ENCODE measurements at places on chromosomes 13 and 19. TPM values are rescaled to one million over a fixed set of nuclear protein-coding genes. Genes with fewer than 3 reads are reported as not detected.

OR7A5 gene
- total RNA-seq: not detected

LILRB3 gene
- total RNA-seq: not detected

PDX1 gene
- total RNA-seq: 3.7 TPM

PGLYRP2 gene
- total RNA-seq: not detected

GRCh38 chr19:51422053-51422448 is 4.6 kb upstream of the SIGLEC10 start:
- H3K4me1 ChIP-seq: no peaks in the 10 kb centered on the region
- no peaks in the 10 kb centered on the region for H3K27me3 ChIP-seq
- no peak overlapping the region for H3K27ac ChIP-seq
- no peak overlapping the region for H3K4me3 ChIP-seq

- H3K4me3 ChIP-seq: no peak overlapping the region
- no peak for DNase-seq
- H3K27ac ChIP-seq: peak overlapping the region; percentile 94
- peaks cover 21% of the 10 kb centered on the region for H3K4me1 ChIP-seq
These were observed 3.3 kb downstream of the ZNF444 start for GRCh38 chr19:56144376-56144775.

DNA sequence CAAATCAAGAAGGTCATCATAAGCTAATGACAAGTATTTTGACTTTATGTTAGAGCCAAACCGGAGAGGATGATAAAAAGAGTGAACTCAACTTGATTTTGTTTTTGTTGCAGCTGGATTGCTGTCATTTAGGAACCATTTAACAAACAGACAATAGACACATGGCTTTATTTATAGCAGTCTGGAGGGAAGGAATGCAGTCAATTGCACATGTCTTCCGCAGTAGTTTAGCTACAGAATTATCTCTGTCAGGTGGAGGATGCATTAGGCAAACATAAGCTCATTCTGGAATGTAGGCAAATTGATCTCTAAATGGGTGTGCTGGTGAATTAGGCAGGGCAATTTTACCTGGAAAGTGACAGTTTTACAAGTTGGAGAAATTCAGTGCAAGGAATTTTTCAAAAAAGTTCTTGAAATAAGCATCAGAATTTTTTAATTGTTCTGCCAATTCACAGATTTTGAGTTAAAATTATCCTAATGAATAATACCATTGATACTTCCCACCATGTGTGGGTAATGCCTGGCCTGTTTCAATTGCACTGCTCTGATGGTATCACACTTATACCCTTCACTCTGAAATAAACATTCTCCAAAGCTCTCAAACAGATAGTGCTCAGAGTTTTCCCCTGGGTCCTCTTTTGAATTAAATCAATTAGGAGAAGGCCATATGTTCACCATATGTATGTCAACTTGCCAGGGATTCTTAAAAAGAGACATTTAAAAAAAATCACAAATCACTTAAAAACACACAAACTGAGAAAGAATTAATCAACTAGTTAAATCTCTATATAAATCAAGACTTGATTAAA is 318.3 kb downstream of the NDFIP2 start:
- H3K4me1 ChIP-seq: peaks cover 52% of the 10 kb centered on the region
- no peaks in the 10 kb centered on the region for H3K36me3 ChIP-seq
- no peak for DNase-seq
- no peak overlapping the region for H3K27ac ChIP-seq
- no peak overlapping the region for H3K4me3 ChIP-seq

- H3K27me3 ChIP-seq: no peaks in the 10 kb centered on the region
- H3K36me3 ChIP-seq: peaks cover 1% of the 10 kb centered on the region
- H3K4me3 ChIP-seq: no peak overlapping the region
- H3K27ac ChIP-seq: no peak overlapping the region
- DNase-seq: no peak
- H3K4me1 ChIP-seq: peaks cover 25% of the 10 kb centered on the region
These were observed 2.5 kb downstream of the NUDT15 start for GRCh38 chr13:48040049-48040448.

GRCh38 chr13:60757501-60758215 is 360.6 kb downstream of the TDRD3 start:
- H3K27ac ChIP-seq: no peak overlapping the region
- no peaks in the 10 kb centered on the region for H3K36me3 ChIP-seq
- peaks cover 10% of the 10 kb centered on the region for H3K4me1 ChIP-seq
- H3K27me3 ChIP-seq: no peaks in the 10 kb centered on the region
- DNase-seq: no peak

GRCh38 chr19:41546386-41546789 is 29.6 kb upstream of the CEACAM21 start:
- no peak overlapping the region for H3K4me3 ChIP-seq
- no peaks in the 10 kb centered on the region for H3K27me3 ChIP-seq
- DNase-seq: no peak
- peaks cover 7% of the 10 kb centered on the region for H3K4me1 ChIP-seq

- DNase-seq: no peak
- no peak overlapping the region for H3K27ac ChIP-seq
- H3K27me3 ChIP-seq: no peaks in the 10 kb centered on the region
- no peaks in the 10 kb centered on the region for H3K4me1 ChIP-seq
- no peak overlapping the region for H3K4me3 ChIP-seq
These were observed 15.8 kb upstream of the UBE2S start for GRCh38 chr19:55423225-55424005.
